Subcutaneous adipose tissue (tissue), 4 donors: ENCODE measurements at places on chromosomes 7 and 10. TPM values are rescaled to one million over a fixed set of nuclear protein-coding genes. Genes with fewer than 3 reads are reported as not detected.

Gene ACHE
- total RNA-seq = not detected

Gene SRRM3
- total RNA-seq = 1.9 TPM

Gene UTF1
- not detected for total RNA-seq

Gene FAM131B
- total RNA-seq = 0.19 TPM

Gene HOXA4
- not detected for total RNA-seq

Gene SUFU
- total RNA-seq = 5.5 TPM

Gene HOXA10
- 21.8 TPM for total RNA-seq
